ENCODE measurements at places on chromosomes 12 and 14.

DNA sequence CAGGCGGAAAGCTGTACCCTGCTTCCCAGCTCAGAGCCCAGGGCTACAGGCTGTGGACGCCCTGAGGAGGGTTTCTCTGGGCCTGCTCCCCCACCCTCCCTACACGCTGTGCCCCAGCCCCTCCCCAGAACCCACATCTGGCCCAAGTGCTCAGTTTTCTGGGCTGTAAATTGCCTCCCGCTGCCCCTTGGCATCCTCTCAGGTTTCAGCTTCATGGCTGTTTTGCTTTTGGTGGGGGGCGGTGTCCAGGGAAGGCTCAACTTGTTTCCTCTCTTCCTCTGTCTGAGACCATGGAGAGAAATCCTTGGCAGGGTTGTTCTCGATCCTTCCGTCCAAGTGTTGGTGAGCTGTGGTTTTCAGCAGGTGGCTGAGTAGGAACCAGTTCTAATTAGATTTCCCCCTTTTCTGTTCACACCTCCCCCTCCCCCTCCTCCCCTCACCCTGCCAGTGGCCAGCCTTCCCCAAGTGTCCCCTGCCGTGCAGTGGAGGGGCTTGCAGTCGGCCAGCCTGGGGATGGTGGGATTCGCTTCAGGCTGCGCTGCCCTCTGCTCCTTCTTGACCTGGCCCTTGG, 61.8 kb downstream of the TSPAN9 start:
- no peak for DNase-seq

GRCh38 chr12:68623059-68623458, 12.4 kb downstream of the RAP1B start:
- DNase-seq: no peak

DNA sequence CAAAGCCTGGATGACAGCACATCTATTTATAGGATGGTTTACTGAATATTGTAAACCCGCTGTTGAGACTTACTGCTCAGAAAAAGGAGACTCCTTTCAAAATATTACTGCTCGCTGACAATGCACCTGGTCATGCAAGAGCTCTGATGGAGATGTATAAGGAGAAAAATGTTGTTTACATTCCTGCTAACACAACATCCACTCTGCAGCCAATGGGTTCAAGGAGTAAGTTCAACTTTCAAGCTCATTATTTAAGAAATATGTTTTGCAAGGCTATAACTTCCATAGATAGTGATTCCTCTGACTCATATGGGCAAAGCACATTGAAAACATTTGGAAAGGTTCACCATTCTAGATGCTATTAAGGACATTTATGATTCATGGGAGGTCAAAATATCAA, 201.7 kb downstream of the SNAPC1 start:
- DNase-seq: no peak

DNA sequence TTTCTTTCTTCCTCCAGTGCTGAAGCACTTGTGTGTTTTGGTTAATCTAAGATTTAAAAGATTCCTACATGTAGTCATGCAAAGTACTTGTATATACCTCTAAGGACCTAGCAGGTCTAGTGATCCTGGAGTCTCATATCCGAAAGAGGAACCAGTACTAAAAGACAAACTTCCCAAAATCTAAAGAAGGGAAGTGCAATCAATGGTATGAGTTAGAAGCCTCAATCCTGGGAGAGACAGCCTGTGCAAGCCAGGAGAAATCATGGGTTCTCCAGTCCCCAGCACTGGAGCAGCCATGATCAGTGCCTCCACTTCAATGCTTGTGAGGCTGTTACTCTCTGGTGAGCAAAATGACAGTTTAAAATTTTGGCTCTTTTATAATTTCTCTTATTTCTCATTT, 277.4 kb downstream of the DAD1 start:
- no peak for DNase-seq

DNA sequence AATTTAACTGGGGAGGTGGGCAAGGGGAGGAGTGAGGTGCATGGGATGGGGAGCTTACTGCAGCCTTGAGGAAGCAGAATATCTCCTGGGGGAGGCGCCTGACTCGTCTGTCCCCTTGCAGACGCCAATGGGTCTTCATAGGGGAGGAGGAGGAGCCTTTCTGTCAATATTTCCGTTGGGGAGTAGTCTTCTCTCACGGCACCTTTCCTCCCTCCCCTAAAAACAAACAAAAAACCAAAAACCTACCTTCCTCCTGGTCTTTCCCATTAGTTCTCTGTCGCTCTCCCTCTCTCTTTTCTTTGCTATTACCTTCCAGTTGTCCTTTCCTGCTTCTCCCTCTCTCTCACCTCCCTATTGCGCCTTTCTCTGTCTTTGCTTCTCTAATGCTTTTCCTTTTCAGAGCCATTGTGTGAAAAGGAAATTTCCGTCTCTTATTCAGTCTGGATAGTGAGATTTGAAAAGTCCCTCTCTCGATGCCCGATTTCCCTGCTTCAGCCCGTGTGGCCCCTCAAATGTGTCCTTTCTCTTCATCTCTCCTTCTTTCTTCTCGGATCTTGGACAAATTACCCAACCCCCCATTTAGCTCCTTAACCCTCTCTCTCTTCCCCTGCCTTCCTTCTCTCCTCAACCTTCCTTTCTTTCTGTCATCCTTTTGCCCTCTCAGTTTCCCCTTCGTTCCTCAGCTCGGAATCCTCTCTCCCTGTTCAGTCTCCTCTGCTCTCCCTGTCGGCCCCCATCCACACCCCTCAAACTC, 5.9 kb downstream of the GPR84 start:
- DNase-seq: no peak

DNA sequence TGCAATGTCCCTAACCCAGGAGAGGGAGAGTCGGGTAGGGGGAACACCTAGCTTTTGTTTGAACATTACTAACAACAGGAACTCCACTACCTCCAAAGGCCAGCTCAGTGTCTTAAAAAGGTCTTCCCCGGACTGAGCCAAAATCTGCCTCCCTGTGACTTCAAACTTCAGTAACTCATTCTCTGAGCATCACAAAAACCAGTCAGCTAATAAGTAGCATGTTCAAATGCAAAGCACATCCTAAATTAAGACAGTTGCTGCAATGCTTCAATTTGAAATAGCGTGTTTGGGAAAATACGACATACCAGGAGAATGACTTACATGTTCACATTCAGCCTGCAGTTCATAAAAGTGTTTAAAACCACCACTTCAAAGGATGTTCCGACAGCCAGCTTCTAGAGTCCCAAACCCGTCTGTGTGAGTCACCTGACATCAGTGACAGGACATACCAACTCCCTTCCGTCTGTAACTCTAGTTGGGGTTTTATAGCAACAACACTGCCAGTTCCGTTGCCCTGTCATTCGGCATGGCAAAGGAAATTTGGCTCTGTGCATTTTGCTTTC, 13.0 kb downstream of the ZFP36L1 start:
- peak; percentile 64 for DNase-seq

GRCh38 chr12:125092872-125093680, 27.8 kb downstream of the AACS start:
- peak; percentile 14 for DNase-seq

All from mammary epithelial cell (primary cell).